Activated naive CD8-positive, alpha-beta T cell treated with anti-CD3 and anti-CD28 coated beads, Interleukin-2, amount 10 ng/mL, durations not matched to agents 7 days and 5 days (primary cell): ENCODE measurements at places on chromosomes 11 and 22. TPM values are rescaled to one million over a fixed set of nuclear protein-coding genes. Genes with fewer than 3 reads are reported as not detected.

PPP2R5B gene
- 22.3 TPM for total RNA-seq

ANO1 gene
- not detected for total RNA-seq

OR4A16 gene
- total RNA-seq = not detected

CYTH4 gene
- total RNA-seq = 157 TPM

RFPL2 gene
- not detected for total RNA-seq

SNX32 gene
- 2.6 TPM for total RNA-seq

ZNF143 gene
- 37.7 TPM for total RNA-seq

DUSP8 gene
- total RNA-seq = 3.4 TPM

TMEM86A gene
- total RNA-seq = 1.7 TPM

SLC25A45 gene
- 29.6 TPM for total RNA-seq

UCP3 gene
- 4.1 TPM for total RNA-seq

DNA sequence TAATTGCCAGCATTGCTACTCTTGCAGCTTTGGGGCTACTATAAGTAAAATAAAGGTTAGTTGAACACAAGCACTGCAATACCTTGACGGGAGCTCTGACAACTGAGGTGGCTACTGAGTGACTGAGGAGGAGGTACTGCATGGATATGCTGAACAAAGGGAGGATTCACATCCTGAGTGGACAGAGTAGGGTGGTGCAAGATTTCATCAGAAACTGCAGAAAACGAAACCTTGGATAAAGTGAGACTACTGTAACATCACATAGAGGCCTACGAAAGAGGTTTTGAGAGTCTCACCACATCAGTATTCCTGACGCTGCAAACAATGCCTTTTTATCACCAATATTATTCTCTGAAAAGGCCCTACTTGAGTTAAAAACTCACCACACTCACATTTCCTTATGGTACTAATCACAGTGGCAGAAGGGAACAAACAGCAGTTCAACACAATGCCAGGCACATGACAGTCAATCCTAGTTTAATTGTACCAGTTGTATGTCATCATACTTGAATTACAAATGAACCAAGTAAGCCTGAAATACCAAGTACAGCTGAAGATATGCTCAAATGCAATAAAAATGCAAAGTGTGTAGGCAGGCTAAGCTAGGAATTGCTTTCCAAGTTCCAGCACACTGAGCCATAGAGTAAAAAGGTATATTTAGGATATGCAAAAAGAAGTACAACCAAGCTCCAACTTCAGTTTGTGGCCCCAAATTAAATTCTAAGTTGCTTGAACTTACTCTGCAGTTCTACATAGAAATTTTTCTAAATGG lies 4.0 kb upstream of the GPR83 start:
- DNase-seq = no peak

DNA sequence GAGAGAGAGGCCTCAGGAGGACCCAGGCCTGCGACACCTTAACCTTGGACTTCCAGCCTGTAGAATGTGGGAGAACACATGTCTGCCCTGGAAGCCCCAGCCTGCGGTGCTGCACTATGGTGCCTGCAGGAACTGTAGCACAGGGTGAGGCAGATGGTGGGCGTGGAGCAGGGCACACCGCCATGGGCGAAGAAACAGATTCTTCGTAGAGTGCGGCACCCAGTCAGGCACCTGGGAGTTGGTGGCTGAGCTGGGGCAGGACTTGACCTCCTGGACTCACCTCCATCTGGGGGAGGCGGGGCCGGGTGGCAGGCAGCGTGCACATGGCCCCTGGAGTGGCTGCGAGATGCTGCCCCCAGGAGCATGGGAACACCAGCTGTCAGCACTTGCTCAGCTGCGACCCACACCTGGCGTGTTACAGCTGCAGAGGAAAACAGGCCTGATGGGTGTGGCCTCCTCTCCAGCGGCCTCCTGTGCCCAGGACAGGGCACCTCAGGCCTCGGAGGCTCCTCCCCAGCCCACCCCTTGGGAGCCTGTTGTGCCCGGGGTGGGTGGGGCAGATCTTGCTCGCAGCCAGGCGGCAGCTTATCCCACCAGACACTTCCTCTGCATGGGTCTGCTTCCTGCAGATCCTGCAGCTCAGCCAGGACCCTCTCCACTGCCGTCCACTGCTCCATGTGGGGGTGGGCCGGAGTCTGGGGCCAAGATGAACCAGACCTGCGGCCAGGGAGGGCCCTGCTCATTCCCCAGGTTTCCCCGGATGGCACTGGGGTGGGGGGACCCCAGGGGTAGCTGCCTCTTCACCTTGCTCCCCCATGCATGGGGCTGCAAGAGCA lies 80.4 kb downstream of the MYEOV start:
- peak; percentile 27 for DNase-seq

- no peak for DNase-seq
Observed at GRCh38 chr11:47468598-47469214, 19.8 kb upstream of the RAPSN start.

- no peak for DNase-seq
Observed at GRCh38 chr11:90698238-90698637, 475.4 kb upstream of the CHORDC1 start.

DNA sequence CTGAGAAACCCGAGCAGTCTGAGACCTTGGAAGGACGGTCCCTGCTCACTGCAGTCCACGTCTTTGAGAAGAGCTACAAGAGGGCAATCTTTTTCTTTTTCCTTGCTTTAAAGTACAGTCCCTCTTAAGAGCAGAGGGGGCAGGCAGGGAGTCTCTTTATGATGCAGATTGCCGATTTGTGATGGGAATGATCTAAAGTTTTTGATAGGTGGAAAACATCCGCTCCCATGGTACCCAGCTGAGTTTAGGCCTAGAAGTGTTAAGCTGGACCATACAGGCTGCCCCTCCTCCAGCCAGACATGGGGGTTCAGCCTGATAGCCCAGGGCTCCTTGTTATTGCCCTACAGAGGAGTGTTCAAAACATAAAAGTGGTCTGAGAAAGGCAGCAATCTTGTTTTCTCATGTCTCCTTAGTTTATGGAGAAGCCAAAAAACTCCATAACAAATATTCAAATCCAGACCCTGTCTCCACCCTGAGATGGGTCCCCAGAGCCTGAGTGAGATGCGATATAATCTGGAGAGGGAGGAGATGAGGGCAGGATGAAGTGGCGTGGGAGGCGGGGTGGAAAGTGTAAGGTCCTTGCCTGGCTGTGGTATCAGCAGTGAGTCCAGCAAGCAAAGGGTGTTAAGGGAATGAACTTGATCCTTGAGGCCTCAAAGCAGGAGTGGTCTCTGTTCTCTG lies 135.1 kb downstream of the FDX1 start:
- DNase-seq = no peak

GRCh38 chr11:121767433-121767832 lies 314.7 kb upstream of the SORL1-AS1 start:
- no peak for DNase-seq

- DNase-seq = no peak
Observed at GRCh38 chr11:29361369-29361768, 655.5 kb downstream of the KCNA4 start.

GRCh38 chr11:3380706-3381545 lies 2.0 kb upstream of the ZNF195 start:
- DNase-seq = no peak

DNA sequence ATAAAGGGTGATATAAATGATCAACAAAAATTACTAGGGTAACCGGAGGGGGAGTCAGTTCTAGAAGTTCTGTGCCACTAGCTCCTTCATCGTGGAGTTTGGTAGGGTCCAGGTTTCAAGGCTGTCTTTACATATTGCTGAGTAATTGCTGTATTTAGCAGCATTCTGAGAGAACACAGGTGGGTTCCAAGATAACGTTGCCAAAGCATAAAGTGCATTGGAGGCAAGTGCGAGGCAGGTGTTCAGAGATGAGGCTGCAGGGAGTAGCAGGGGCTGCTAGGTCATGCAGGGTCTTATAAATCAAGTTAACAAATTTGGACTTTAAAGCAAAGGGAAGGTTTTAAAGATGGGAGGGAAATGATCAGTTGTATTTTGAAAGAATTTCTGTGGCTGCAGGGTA lies 17.8 kb downstream of the SGSM3 start:
- DNase-seq = no peak

DNA sequence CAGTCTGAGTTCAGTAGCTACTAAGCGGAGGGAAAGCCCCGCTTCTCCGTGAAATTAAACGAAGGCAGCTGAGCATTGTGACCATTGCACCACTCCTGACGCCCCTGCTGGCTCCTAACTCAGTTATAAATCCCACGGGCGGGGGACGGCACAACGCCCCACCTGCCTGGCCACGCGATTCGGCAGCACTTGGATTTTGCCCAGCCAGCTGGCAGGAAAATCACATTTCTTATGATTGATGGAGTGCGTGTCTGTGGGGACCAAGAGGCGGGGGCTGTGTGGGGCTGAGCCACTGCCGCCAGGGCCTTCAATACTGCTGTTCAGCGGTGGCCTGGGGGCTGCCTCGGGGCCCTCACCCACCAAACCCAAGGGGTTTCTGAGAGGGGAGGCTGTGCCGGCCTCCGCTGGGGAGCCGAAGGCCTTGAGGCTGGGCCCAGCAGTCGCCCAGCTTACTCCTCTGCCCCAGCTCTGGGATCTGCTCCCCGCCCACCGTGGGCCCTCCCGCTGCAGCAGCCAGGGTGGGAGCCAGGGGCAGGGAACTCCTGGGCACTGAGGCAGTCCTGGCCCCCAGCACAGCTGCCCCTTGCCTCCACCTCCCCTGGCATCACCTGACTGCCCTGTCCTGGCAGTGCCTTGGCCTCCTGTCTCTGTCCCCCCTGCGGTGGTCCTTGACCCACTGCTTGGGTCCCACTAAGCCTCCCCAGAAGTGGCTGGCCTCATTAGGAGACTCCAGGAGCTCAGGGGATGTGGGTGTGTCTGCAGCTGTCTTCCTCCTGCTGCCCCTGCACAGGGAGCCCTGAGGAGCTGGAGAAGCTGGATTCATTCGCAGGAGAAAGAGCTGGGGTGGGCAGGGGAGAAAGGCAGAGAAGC lies 30.7 kb downstream of the SHISAL1 start:
- DNase-seq = no peak

GRCh38 chr22:46007003-46007847 lies 30.3 kb upstream of the WNT7B start:
- peak; percentile 37 for DNase-seq

- no peak for DNase-seq
Observed at GRCh38 chr11:46331282-46331984, 15.8 kb upstream of the DGKZ start.

DNA sequence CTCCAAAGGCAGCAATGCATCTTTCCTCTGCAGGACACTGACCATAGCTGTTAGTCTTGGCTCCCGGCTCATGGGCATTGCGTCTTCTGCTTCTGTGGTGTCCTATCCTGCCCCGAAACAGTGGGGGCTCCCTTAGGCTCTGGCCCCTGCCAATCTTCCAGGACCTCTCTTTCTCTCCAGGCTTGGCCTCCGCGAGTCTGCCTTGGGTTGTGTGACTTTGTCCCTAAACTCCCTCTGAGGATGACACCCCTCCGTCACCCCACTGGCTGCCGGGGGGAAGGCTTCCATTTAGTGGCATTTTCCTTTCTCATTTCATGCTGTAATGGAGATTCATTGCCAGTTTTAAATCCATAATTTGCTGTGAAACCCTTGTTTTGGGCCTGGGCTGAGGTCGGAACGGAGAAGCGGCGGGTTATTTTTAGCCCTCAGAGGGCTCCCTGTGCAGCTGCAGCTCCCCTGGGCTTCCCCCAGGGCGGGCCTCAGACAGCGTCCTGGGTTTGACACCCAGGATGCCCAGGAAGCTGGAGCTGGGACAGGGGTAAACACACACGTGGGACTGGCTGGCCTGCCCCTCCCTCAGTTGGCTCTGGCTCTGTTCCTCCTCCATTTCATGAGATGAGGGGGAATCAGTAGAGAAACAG lies 156.1 kb downstream of the ST3GAL4 start:
- no peak for DNase-seq
